ENCODE measurements at places on chromosomes 1 and 21.

DNA sequence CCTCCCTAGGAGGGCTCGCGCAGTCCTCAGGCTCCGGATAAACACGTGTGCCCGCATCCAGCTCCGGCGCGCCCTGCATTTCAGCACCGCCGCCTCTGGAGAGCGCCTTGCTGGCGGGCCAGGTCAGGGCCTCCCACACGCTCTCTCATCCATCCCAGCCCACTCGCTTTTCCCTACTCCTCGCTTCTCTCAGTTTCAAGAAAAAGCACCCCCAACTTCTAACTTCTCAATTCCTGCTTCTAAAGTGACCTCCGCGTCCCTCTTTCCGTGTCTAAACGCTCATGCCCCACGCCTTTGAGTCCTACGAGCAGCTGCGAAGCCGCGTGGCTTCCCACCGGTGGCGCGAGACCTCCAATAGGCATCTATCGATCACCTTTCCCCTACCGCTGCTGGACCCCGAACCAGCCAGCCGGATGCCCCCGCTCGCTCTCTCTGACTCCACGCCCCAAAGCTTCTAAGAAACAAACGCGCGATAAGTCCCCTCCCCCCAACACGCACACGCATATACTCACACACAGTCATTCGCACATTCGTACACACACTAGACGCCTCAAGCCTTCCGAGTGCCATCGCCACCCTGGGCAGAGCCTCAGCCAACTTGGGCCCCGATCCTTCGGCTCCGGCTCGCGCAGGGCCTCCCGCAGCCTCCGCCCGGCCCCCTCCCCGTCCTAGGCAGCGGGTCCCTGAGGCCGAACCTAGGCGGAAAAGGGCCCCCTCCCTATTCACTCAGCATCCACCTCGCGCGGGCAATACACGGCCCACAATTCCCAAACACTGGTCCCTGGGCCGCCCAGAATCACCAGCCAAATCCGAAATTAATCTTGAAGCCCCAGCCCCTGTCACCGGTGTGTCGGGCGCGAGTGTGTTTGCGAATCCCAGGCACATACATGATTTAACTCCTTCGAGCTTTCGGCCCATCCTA is 1.1 kb downstream of the NMNAT2 start:
- no peaks in the 10 kb centered on the region for H3K36me3 ChIP-seq
- H3K4me3 ChIP-seq, result no peak overlapping the region
- H3K4me1 ChIP-seq, result no peaks in the 10 kb centered on the region
- no peak for DNase-seq

DNA sequence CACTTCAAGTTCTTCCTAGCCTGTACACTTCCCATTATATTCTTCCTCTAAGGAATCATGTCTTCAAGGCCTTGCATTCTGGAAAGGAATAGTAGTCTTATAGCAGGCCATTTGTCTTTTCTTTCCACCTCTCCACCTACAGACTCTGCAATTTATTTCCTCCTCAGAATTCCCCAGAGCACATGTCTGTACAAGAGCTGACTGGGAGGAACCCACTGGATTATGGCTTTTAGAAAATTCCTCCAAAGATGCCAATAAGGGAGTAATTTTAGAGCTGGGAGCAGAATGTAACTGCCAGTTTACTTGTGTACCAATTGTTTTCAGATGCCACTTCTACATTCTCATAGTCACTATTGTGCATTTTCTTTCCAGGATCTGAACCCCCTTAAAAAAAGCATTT is 3.4 kb upstream of the PSMG1 start:
- H3K36me3 ChIP-seq, result peaks cover 7% of the 10 kb centered on the region
- no peak overlapping the region for H3K27ac ChIP-seq
- no peak for DNase-seq
- no peaks in the 10 kb centered on the region for H3K27me3 ChIP-seq
- peaks cover 5% of the 10 kb centered on the region for H3K4me1 ChIP-seq

- H3K27ac ChIP-seq, result no peak overlapping the region
- no peaks in the 10 kb centered on the region for H3K36me3 ChIP-seq
- DNase-seq, result no peak
- no peak overlapping the region for H3K4me3 ChIP-seq
- no peaks in the 10 kb centered on the region for H3K27me3 ChIP-seq
Observed at GRCh38 chr1:107920999-107921398, 44.0 kb downstream of the VAV3 start.

- H3K27me3 ChIP-seq, result peaks cover 23% of the 10 kb centered on the region
- no peak overlapping the region for H3K27ac ChIP-seq
- H3K4me1 ChIP-seq, result peaks cover 19% of the 10 kb centered on the region
- H3K36me3 ChIP-seq, result no peaks in the 10 kb centered on the region
Observed at GRCh38 chr21:44535963-44536362, 4.0 kb downstream of the KRTAP10-1 start.

- no peaks in the 10 kb centered on the region for H3K36me3 ChIP-seq
- peak; percentile 46 for DNase-seq
- H3K4me3 ChIP-seq, result no peak overlapping the region
Observed at GRCh38 chr1:234778221-234779159, 168.5 kb upstream of the IRF2BP2 start.

- H3K36me3 ChIP-seq, result no peaks in the 10 kb centered on the region
- no peak for DNase-seq
- no peak overlapping the region for H3K4me3 ChIP-seq
- H3K4me1 ChIP-seq, result peaks cover 6% of the 10 kb centered on the region
- no peak overlapping the region for H3K27ac ChIP-seq
- peaks cover 18% of the 10 kb centered on the region for H3K27me3 ChIP-seq
Observed at GRCh38 chr1:210296682-210297081, 32.0 kb upstream of the HHAT start.

DNA sequence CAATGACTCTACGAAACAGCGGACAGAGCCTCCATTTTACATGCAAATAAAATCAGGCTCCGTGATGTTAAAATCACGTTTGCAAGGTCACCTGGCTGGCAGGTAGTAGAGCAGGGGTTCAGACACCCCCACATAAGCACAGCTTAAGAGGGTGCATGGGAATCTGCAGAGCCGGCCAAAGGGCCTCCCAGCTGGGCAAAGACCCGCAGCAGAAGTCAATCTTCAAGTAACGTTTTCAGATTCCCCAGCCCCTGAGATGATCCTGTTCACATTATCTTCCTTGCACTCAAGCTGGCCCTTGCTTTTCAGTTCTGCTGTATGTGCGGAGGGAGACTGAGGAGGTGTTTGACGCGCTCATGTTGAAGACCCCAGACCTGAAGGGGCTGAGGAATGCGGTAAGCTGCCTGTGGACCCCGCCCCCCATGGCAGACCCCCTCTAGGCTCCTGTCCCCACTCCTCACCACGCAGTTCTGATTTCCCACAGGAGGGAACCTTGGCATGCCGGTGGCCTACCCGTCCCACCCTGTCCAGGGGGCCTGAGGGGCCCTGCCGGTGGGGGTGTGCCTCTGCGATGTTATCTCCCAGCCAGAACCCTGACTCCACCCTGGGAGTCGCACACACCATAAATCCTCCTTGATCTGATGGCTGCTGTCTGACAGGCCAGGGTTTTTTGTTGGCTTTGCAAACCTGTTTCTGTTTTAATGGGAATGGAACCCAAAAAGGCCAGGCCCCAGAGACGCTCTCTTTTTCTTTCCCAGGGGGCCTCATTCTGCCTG is 28.2 kb downstream of the GRHL3 start:
- H3K27me3 ChIP-seq, result peaks cover 82% of the 10 kb centered on the region
- peak; percentile 33 for DNase-seq
- H3K4me1 ChIP-seq, result no peaks in the 10 kb centered on the region
- no peak overlapping the region for H3K27ac ChIP-seq
- no peak overlapping the region for H3K4me3 ChIP-seq

- no peaks in the 10 kb centered on the region for H3K4me1 ChIP-seq
- no peak for DNase-seq
- peaks cover 2% of the 10 kb centered on the region for H3K27me3 ChIP-seq
- no peaks in the 10 kb centered on the region for H3K36me3 ChIP-seq
- H3K27ac ChIP-seq, result no peak overlapping the region
Observed at GRCh38 chr1:114164840-114165543, 11.3 kb upstream of the SYT6 start.

- H3K4me1 ChIP-seq, result no peaks in the 10 kb centered on the region
- no peak overlapping the region for H3K4me3 ChIP-seq
- H3K27me3 ChIP-seq, result no peaks in the 10 kb centered on the region
- H3K27ac ChIP-seq, result no peak overlapping the region
Observed at GRCh38 chr1:177914603-177915002, 55.3 kb downstream of the SEC16B start.

DNA sequence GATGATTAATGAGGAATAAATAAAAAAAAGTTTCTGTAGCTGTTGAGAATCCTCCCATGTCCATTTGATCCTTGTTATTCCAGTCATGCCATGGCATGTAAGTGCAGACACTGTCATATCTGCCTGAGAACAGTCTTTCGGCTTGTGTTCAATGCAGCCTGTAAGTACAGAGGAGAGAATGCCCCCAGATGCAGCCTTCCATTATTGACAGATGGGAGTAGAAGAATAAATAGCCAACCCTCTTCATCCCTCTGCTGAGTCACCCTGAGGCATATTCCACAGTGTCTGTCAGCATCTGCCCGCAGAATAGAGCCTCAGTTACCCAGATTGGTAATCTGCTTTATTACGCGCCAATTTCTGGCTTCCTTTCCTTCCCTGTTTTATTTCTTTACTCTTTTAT is 139.4 kb downstream of the LRRC7 start:
- no peak overlapping the region for H3K4me3 ChIP-seq
- no peaks in the 10 kb centered on the region for H3K27me3 ChIP-seq
- no peaks in the 10 kb centered on the region for H3K36me3 ChIP-seq
- no peak for DNase-seq
- no peak overlapping the region for H3K27ac ChIP-seq

- no peaks in the 10 kb centered on the region for H3K36me3 ChIP-seq
- no peaks in the 10 kb centered on the region for H3K4me1 ChIP-seq
- H3K27me3 ChIP-seq, result no peaks in the 10 kb centered on the region
- no peak overlapping the region for H3K27ac ChIP-seq
Observed at GRCh38 chr21:40173816-40174215, 306.6 kb downstream of the PCP4 start.

GRCh38 chr1:204623365-204623893 is 62.1 kb downstream of the LRRN2 start:
- H3K4me3 ChIP-seq, result no peak overlapping the region
- H3K27ac ChIP-seq, result no peak overlapping the region
- peaks cover 40% of the 10 kb centered on the region for H3K4me1 ChIP-seq
- DNase-seq, result peak; percentile 90

- no peak for DNase-seq
- H3K4me3 ChIP-seq, result no peak overlapping the region
- no peaks in the 10 kb centered on the region for H3K36me3 ChIP-seq
Observed at GRCh38 chr1:116270316-116271057, 102.6 kb upstream of the ATP1A1 start.
